ENCODE measurements at places on chromosomes 4 and X.

DNA sequence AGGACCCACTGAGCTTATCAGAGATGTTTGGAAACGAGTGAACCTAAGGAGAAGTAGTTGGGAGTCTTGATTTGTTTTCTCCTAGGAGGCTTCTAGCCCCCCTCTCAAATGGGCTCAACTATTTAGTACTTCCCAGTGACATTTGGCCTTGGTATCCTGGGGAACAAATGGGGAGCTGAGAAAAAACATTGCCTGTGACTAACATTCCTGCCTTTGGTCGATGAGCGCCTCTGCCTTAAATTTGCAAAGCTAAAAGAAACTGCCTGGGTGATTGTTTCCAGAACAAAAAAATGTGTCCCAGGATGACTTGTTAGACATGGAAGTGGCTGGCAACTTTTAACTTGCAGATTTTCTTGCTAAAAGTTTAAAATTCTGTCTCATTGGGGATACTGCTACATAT lies 58.8 kb upstream of the IGFBP7 start:
- DNase-seq, result no peak

- no peak for DNase-seq
Observed at GRCh38 chr4:105568584-105568983, 16.2 kb downstream of the ARHGEF38 start.

DNA sequence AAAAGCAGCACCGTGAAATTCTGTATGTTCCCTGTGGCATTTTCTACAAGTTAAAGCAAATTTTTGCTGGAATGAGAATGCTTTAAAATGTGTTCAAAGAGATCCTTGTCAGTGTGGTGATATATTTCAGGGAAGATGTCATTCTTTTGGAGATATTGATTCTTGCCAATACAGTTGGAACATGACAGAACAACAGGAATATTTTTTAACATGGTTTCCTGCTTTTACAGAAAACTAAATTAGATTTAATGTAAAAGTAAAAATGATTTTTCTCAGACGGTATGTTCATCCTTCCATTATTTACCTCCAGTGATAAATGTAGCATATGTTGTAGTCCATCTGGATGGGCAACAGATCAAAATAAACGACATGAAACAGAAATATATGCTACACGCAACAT lies 474.8 kb downstream of the TMA16 start:
- no peak for DNase-seq

DNA sequence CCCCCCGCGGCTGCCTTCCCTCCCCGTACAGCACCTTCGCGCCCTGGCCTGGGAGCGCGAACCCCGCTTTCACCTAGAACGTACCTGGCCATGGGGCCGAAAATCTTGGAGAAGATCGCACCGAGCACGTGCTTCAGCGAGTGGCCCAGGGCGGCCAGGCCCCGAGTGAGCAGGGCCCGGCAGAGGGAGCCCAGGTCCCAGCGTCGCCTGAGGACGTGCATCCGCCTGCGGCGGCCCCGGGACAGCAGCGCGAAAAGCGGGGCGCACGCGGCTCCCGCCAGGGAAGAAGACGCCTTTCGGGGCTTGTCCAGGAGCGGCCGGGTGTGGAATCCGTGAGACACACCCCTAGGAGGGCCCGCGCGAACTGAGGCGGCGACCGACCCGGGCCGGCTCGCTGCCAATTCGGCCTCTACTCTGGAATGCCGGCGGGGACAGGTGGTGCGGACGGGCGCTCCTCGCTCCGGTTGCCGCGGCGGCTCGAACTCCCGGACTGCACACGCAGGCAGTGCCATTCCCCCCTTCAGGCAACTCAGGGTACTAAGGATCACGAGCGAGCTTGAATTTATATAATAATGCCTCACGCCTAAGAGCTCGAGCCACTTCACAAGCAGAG lies at the start of gene HS6ST2:
HS6ST2 (minus strand) TSS at position 539 of the 613 bp plus-strand sequence.
- no peak for DNase-seq

DNA sequence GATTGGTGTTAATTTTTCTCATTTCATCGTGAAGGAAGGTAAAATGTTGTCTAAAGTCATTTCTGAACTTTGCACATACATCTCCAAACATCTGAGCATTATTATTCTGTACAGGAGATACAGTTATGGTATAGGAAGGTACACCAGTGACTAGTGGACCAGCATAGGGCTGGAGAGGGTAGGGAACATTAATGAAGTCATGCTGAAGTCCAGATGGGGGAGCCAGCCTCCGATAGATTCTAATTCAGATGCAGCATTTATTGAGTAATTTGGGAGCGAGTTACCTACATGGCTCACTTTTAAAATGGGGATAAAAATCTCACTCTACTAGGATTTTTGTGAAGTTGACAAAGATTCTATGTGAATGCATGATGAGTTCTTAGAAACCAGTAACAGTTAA lies 34.9 kb downstream of the AMELX start:
- no peak for DNase-seq

GRCh38 chr4:155688860-155689259 lies 22.2 kb downstream of the GUCY1A1 start:
- DNase-seq, result no peak

- no peak for DNase-seq
Observed at GRCh38 chrX:15116900-15117299, 153.0 kb downstream of the ASB9 start.

GRCh38 chr4:103425406-103425805 lies 227.3 kb upstream of the CENPE start:
- DNase-seq, result no peak

- DNase-seq, result no peak
Observed at GRCh38 chrX:40174854-40175510, 77.2 kb upstream of the BCOR start.

GRCh38 chr4:5791654-5792053 lies 80.7 kb downstream of the EVC start:
- DNase-seq, result no peak

DNA sequence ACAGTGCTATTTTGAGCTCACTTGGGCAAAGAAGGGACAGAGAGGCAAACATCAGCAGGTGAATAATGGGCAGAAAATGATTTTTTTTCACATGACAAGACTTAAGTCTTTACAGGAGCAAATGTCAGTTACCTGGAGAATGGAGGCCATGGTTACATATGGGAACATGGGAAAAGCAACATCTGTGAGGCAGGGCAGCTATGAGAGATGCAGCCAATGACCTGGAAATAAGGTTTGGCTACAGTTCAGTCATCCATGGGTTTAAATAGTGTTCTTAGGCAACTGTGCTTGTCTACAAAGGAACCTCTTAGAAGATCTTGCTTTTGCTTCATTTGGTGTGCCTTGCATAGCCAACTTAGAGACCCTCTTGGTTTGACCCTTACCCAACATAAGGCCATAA lies 490.2 kb upstream of the LCORL start:
- no peak for DNase-seq

Data from stimulated activated CD4-positive, alpha-beta T cell treated with anti-CD3 and anti-CD28 coated beads, Interleukin-15, amount 100 ng/mL, for 1 hour (primary cell).